Brain (organoid and tissue), 16 donors: ENCODE measurements at places on chromosomes 4 and X.

GRCh38 chr4:77433418-77433733 is 172.2 kb upstream of the CXCL13 start:
- peak; percentile 75 for DNase-seq

GRCh38 chr4:168695288-168695687 is 198.4 kb downstream of the PALLD start:
- no peak for DNase-seq

DNA sequence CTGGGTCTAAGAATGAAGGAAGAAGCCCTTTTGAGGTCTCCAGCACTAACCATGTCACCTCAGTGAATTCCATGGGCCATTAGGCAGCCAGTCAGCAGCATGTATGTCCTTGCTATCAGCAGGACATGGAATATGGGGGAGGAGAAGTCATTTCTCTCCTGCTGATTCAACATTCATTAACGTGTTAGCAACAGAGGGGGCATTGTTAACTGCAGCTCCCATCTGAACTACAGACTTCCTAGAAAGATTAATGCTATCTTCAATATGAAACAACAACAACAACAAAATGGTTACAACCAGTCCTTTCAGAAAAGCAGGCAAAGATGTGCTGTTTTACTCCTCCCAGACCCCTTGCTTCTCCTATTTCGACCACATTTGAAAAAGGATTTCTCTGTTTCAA is 120.4 kb upstream of the SLC34A2 start:
- peak; percentile 29 for DNase-seq

DNA sequence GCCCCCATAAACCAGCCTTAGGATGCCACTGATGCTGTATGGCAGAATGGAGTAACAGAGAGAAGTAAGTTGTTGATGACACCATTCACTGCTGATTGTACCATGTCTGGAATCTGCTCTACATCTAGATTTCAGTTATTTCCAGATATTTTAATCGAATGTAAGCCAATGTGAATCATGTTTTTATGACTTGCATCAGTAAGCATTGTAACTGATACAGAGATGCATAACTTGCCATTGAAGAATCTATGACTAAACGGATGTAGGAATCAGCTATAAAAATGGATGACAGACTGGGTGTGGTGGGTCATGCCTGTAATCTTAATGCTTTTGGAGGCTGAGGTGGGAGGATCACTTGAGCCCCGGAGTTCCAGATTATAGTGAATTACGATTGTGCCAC is 161.0 kb upstream of the GATB start:
- DNase-seq = no peak

DNA sequence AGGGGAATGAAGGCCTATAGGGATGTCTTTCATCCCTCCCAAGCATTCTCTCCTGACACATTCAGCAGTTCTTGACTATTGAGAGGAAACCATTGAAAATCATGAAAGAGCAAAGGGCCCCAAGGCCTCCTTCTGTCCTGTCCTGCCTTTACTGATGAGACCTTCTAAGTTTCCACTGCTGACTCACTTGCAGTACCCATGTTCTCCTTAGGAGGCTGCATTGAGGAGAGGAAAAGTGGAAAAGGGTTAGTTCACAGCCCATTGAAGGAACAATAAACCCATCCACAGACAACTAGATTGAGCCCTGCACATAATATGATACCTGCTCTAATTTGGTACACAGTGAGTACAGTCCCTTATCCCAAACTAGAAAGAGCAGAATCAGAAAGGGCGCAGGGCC is 115.1 kb upstream of the PNPLA4 start:
- no peak for DNase-seq

- DNase-seq = no peak
Observed at GRCh38 chrX:69016293-69016941, 148.8 kb downstream of the PJA1 start.

- DNase-seq = no peak
Observed at GRCh38 chr4:10753336-10753735, 68.8 kb upstream of the CLNK start.

DNA sequence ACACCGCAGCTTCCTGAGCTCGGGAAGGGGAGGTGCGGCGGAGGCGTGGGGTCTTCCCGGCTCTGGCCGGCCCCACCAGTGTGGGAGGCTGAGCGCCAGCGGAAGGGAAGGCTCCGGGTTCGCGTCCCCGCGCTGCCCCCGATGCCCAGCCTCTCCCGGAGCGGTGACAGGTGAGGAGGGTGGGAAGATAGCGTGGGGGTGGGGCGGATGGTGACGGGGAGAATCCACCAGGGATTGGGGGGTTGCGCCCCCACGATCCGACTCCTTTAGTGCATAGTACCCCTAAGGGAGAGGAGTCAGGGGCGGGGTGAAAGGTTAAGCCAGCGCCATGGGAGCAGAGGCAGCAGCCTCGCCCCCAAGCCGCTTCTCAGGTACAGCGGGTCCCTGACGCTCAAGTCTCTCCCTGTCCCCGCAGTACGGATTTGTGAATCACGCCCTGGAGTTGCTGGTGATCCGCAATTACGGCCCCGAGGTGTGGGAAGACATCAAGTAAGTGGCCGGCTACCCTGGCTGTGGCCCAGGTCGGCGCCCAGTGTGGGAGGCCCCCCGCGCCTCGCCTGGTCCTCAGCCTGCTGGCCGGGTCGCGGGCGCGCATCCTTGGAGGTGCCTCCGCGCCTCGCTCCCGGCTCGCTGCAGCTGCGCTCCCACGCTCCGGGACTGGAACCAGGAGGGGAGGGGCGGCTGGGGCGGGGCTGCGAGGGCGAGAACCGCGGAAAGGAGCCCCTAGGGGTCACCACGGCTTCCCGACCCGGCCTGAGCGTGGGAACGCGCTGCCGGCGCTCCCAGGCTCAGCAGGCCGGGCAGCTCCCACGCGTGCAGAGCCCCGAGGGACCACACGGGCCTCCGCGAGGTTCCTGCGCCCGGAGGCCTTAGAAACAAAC is 791 bp downstream of the GUCY1B1 start:
- DNase-seq = peak; percentile 70
